Putamen (tissue), 1 donor: ENCODE measurements at places on chromosomes 12 and 14.

GRCh38 chr12:5806371-5807089, 138.5 kb downstream of the ANO2 start:
- DNase-seq = no peak

DNA sequence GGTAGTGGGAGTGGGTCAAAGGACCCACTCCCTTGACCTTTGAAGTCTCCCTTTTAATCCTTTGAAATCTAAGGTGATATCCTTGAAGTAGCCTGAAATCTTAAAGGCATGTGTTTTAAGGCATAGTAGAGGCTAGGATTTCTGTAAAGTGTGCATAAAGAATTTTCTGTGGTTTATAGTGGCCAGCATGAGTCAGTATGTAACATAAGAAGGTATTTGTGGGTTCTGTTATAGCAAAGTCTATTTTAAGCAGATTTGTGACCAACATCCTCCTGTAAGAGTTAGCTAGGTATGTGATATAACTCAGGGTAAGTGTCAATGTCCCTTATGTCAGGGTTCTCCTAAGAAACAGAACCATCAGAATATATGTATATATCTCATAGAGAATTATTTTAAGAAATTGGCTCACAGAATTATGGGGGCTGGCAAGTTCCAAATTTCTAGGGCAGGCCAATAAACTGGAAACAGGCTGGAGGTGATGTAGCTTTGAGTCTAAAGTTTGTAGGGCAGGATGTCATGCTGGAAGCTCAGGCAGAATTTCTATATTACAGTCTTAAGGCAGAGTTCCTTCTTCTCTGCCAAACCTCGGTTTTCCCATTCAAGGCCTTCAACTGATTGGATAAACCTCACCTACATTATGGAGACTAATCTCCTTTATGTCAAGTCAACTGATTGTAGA, 18.7 kb upstream of the EPYC start:
- no peak for DNase-seq

DNA sequence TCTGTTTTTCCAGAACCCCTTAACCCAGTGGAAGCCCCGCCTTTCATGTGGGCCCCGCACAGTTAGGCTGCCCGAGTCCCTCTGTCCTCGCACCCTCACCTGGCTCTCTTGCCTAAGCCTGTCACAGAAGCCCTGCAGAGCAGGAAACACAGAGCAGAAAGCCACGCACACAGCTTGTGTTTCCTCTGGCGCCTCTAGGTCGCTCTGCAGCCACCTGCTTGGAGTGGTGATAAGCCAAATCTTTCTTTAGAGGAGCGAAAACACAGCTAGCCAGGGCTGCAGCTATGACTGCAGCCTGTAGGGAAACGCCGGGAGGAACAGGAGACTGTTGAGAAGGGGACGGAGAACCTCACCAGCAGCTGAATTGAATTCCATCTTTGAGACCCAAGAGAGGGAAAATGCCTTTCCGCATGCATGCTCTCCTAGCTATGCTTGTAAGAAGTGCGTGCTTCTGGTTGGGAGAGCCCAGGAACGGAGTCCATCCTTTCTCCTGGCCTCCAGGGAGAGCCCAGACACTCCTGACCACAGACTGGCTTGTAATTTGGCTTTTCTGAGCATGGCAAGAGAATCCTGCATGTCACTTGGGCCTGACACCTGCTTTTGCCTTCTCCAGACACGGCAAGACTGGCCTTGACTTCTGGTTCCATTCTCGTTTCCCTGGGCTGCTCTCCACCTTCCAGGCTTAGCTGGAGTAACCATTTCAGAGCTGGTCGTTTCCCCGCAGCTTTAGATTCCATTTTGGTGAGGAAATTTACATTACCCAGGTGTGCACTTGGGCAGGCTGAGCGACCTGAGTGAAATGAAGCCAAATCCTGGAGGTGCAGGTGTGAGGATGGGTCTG, 301.6 kb downstream of the CACNA1C start:
- no peak for DNase-seq

GRCh38 chr12:49511410-49511809, 27.4 kb upstream of the KCNH3 start:
- no peak for DNase-seq

GRCh38 chr12:53867216-53868012, 71.2 kb upstream of the HOXC13 start:
- DNase-seq = no peak

DNA sequence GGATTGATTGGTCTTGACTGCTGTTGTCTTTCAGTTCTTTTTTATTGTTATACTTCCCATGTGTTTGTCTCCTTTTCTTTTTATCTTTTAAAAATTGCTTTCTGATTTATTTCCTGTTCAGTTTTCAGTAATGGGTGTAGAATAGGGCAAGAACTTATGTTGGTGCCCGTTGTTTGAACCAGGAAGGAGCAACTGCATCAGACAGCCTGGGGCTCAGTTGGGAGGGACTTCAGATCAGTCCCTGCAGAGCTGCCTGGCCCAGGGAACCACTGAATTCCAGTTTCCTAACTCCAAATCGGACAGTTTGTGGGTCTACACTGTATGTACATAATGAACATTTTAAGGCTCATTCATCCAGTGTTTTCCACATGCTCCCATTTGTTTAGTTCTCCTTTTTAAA, 64.9 kb downstream of the FBXO34 start:
- no peak for DNase-seq

- DNase-seq = no peak
These were observed 751.5 kb upstream of the ALG10B start for GRCh38 chr12:37565112-37565511.

DNA sequence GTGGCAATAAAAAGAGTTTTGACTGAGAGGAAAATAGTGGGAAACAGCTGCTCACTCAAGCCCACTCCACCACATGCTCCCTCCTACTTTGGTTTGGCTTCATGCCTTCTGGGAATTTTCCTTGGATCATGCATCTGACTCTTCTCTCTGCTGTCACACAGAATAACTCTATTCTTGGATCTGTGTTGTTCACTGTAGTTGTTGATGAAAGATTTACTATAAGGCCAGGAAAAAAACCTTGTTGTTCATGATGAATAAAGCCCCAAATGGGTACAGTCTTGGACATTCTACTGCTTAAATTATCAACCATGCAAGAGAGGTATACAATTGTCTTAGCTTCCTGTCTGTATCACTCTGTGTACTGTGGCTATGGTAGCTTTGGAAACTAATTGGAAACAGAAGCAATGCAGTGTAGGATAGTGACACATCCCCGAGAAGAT, 70.5 kb downstream of the TMX1 start:
- peak; percentile 29 for DNase-seq

DNA sequence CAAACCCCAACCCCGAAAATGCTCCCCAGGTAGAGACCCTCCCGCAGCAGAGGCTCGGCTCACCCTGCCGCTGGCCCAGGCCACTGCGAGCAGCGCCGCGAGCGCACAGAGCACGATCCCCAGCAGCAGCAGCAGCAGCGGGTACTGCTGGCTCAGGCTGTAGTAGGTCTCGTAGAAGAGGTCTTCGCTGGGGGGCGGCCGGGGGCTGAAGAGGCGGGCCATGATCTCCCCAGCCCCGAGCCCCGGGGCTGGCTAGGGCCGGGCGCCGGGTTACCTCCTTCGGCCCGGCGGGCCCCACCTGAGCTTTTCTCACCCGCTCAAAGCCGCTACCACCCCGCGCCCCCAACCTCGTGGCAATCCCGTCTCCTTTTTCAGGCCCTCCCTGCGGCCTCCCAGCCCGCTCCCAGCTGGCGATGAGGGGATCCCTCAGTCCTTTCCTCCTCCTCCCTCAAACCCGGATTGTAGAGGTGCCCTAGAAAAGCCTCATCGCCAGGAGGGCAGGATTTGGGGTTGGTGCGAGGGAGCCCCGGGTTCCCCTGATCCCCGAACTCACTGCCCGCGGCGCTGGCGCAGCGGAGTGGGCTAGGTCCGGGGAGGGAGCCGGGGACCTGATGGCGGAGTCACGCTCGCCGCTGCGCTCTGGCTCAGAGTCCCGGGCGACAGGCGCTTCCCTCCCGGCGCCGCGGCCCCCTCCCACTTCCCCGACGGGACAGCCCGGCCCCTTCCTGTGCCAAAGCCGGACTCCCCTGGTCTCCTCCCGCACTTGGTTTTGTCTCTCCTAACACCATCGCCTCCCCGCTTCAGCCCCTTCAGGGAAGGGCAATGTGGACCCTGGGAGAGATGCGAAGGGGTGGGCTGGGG, at the start of gene ADCY4:
TSS of gene ADCY4 (minus strand) at position 641 of the 861 bp plus-strand sequence. CDS start at position 222, 419 bp downstream.
- no peak for DNase-seq

DNA sequence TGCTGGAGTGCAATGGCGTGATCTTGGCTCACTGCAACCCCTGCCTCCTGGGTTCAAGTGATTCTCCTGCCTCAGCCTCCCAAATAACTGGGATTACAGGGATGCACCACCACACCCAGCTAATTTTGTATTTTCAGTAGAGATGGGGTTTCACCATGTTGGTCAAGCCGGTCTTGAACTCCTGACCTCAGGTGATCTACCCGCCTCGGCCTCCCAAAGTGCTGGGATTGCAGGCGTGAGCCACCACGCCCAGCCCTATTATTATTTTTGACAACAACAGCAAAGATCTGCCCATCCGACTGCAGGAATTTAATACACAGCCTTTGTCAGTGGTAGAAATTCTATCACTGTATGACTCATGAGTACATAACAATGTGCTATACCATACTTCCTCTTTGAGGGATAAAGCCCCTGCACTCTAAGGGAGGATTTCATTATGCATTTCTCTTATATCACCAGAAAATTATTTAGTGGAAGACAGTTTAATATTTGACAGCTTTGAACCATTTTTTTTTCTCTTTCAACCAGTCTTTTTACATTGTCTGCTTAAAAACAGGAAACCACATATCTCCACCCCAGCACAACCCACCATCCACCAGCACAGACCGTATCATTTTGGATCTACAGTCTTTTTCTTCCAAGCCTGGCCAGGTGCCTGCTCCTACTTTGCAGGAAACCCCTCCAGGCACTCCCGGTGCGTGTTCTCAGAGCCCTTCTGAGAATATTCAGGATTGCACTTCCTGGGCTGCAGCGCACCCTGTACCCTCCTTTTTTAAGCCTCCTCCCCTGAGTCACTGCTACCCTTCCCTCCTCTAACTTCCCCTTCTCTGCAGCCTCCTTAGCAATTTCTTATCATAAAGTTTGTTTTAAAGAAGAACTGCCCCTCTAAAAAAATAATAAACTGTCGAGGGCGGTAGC, 594 bp downstream of the ARHGDIB start:
- no peak for DNase-seq

GRCh38 chr14:76329154-76329928, 46.6 kb upstream of the ESRRB start:
- DNase-seq = no peak

GRCh38 chr12:62166525-62166924, 93.7 kb upstream of the USP15 start:
- DNase-seq = no peak

GRCh38 chr12:129101404-129101803, 248.1 kb downstream of the GLT1D1 start:
- DNase-seq = peak; percentile 39

- no peak for DNase-seq
These were observed 16.4 kb upstream of the PUS1 start for GRCh38 chr12:131912518-131913274.

DNA sequence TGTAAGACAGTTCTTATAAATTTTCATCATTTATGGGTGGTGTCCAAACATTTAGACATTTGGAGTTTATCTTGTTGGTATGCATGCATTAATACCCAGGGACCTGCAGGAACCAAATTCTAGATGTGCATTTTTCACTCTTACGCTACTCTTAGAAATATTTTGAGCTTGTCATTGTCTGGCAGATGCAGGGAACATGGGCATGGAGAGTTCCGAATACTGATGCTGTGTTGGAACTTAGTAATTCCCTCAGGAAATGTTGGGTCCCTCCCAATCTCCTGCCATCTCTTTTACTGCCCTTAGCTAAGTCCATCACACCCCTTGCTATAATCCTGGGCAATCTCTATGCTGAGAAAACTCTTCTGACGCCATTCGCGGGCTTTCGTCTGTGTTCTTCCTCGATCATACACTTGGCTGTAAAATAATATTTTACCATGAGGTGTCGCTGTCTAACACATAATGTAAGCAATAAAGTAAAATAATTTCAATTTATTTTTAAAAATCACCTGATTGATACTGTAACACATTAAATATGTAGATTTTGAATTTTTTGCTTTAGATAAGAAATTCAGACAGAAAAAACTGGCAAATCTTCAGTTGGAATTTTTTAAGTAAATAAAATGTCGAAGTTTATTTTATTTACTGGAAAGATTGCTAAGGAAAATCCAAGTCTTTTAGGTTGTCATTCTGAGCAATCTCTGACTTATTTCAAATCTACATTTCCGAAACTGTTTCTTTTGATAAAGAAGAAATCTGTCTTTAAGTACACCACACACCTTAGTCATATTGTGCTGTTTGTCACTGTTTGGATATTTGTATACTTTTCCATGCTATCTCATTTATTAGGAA, 304.1 kb upstream of the SSTR1 start:
- DNase-seq = peak; percentile 29

DNA sequence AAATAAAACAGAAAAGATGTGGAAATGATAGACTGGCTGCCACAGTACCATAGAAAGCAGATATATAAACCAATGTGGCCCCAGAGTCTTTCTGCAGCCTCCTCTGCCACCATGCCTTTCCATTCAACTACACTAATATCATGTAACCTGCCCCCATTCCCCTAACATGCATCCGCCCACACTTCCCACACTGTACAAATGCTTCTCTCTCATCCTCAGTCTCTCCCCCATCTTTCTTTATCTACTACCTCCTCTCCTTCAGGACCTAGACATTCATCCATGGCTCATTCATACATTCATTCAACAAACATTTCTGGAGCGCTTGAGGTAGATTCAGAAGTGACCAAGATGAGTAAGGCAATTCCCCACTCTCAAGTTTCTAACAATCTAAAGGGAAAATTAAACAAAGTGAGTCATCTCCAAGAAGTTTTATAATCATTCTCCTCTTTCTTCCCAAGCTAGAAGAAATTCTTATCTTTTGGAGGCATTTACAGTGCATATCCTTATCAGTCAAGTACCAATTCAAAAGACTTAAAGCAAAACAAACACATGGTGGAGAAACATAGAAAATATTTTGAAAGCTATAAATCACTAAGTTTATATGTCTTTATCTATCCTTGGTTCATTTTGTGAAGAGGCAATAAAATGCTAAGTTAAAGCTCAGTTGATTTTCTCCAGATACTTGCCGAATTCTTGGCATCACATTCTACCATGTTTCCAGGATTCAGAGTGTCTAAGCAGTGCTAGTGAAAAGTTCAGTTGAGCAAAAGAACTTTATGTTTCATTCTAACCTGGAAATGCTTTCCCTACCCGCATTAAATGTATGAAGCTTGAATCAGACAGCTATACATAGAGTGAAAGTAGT, 70.5 kb upstream of the FRMD6 start:
- DNase-seq = no peak

DNA sequence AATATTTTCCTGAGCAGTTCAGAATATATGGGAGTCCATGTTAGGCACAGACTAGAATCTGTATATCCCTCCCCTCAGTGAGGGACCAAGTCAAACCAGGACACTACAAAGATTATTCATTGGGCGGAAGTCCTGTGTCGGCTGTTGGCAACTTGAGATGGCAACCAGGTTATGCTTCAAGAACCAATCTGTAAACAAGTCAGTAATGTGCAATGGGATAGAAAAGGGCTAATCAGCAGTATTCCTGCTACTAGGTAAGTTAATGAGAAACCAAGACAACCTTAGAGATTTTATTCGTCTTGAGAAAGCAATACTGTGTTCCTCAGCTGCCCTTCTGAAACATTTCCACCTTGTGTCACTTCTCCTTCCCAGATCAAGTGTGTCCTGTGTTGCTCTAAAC, 26.4 kb downstream of the ARG2 start:
- no peak for DNase-seq

GRCh38 chr12:109446869-109447268, 30.2 kb downstream of the KCTD10 start:
- DNase-seq = no peak
